Smooth muscle cell of the umbilical artery (primary cell): ENCODE measurements at places on chromosomes 1 and 21. TPM values are rescaled to one million over a fixed set of nuclear protein-coding genes. Genes with fewer than 3 reads are reported as not detected.

LIN28A gene
- not detected in 2 replicates for total RNA-seq

FCGR1A gene
- total RNA-seq = not detected in 2 replicates

PRAMEF17 gene
- not detected in 2 replicates for total RNA-seq

IRF6 gene
- total RNA-seq = 0.05 and 0.59 TPM in 2 replicates

HSF2BP gene
- 2.0 and 3.6 TPM in 2 replicates for total RNA-seq

SLC35F3 gene
- 0.09 and 0.30 TPM in 2 replicates for total RNA-seq

CFAP74 gene
- total RNA-seq = not detected in 2 replicates

FLG2 gene
- not detected in 2 replicates for total RNA-seq

TRIM58 gene
- total RNA-seq = 0.05 TPM in 1 of 2 replicates, not detected in the other

RHEX gene
- not detected in 2 replicates for total RNA-seq

CDA gene
- total RNA-seq = 0.92 TPM in 1 of 2 replicates, not detected in the other

CROCC gene
- total RNA-seq = 14.2 and 20.5 TPM in 2 replicates

ITLN1 gene
- not detected in 2 replicates for total RNA-seq

OR2T29 gene
- not detected in 2 replicates for total RNA-seq

C1orf53 gene
- total RNA-seq = 2.4 and 4.8 TPM in 2 replicates

DNALI1 gene
- total RNA-seq = 0.89 and 1.9 TPM in 2 replicates

DCST2 gene
- total RNA-seq = not detected in 2 replicates

ZC3H11A gene
- 102 and 142 TPM in 2 replicates for total RNA-seq

TRAF3IP3 gene
- not detected in 2 replicates for total RNA-seq

OR2G6 gene
- total RNA-seq = not detected in 2 replicates

H6PD gene
- total RNA-seq = 46.6 and 49.6 TPM in 2 replicates

ODF2L gene
- 28.5 and 35.8 TPM in 2 replicates for total RNA-seq

SPATA1 gene
- 0.59 TPM in 1 of 2 replicates, not detected in the other for total RNA-seq

DHDDS gene
- 62.1 and 97.0 TPM in 2 replicates for total RNA-seq

S100A16 gene
- 146 and 351 TPM in 2 replicates for total RNA-seq

OR6K3 gene
- total RNA-seq = not detected in 2 replicates

ASPM gene
- 3.9 and 26.3 TPM in 2 replicates for total RNA-seq

COL24A1 gene
- total RNA-seq = 0.92 and 1.8 TPM in 2 replicates

SMIM11 gene
- 0.89 and 1.7 TPM in 2 replicates for total RNA-seq

HIVEP3 gene
- 4.8 and 6.6 TPM in 2 replicates for total RNA-seq

NGF gene
- 0.60 and 0.89 TPM in 2 replicates for total RNA-seq

PBXIP1 gene
- 87.2 and 138 TPM in 2 replicates for total RNA-seq

ILDR2 gene
- total RNA-seq = not detected in 2 replicates

NHLH1 gene
- not detected in 2 replicates for total RNA-seq

SPRR2B gene
- total RNA-seq = not detected in 2 replicates

SPATC1L gene
- 3.3 and 5.2 TPM in 2 replicates for total RNA-seq

SGIP1 gene
- 4.4 and 5.6 TPM in 2 replicates for total RNA-seq

CATSPERE gene
- total RNA-seq = 0.30 and 0.51 TPM in 2 replicates

DIRAS3 gene
- 58.2 and 78.9 TPM in 2 replicates for total RNA-seq

ARTN gene
- total RNA-seq = 0.30 TPM in 1 of 2 replicates, not detected in the other

SUSD4 gene
- under 0.01 and 0.09 TPM in 2 replicates for total RNA-seq

MPL gene
- not detected in 2 replicates for total RNA-seq

DLGAP3 gene
- total RNA-seq = under 0.01 TPM in 1 of 2 replicates, not detected in the other

MYBPH gene
- 0.30 TPM in 1 of 2 replicates, not detected in the other for total RNA-seq

ORC1 gene
- 0.59 and 3.2 TPM in 2 replicates for total RNA-seq

ANGPTL3 gene
- total RNA-seq = under 0.01 TPM in 1 of 2 replicates, not detected in the other

KIAA0040 gene
- total RNA-seq = 0.05 TPM in 1 of 2 replicates, not detected in the other

CFHR1 gene
- 0.18 and 0.30 TPM in 2 replicates for total RNA-seq

E2F2 gene
- under 0.01 and 0.46 TPM in 2 replicates for total RNA-seq

SELE gene
- total RNA-seq = not detected in 2 replicates

ETNK2 gene
- 0.60 and 1.5 TPM in 2 replicates for total RNA-seq

TTC34 gene
- under 0.01 and 0.18 TPM in 2 replicates for total RNA-seq

ADAMTSL4 gene
- 2.7 and 3.3 TPM in 2 replicates for total RNA-seq

C1orf141 gene
- not detected in 2 replicates for total RNA-seq

CFAP57 gene
- total RNA-seq = 0.09 and 0.30 TPM in 2 replicates

CYYR1 gene
- 0.28 and 0.30 TPM in 2 replicates for total RNA-seq

TSPAN1 gene
- total RNA-seq = 0.30 TPM in 1 of 2 replicates, not detected in the other
